ENCODE measurements at places on chromosomes 1 and 21.
A peak's percentile ranks its signal among the peaks of the same experiment; 100 is the strongest.

GRCh38 chr21:32753818-32754585 is 17.6 kb downstream of the PAXBP1 start:
- no peak overlapping the region for H3K4me3 ChIP-seq
- H3K36me3 ChIP-seq: peaks cover 8% of the 10 kb centered on the region
- no peak overlapping the region for H3K27ac ChIP-seq

- peak overlapping the region; percentile 93 for H3K27ac ChIP-seq
- peak; percentile 41 for DNase-seq
- H3K36me3 ChIP-seq: no peaks in the 10 kb centered on the region
- peak overlapping the region; percentile 74 for H3K4me3 ChIP-seq
Observed at GRCh38 chr1:50959303-50959912, 659 bp downstream of the FAF1 start.

DNA sequence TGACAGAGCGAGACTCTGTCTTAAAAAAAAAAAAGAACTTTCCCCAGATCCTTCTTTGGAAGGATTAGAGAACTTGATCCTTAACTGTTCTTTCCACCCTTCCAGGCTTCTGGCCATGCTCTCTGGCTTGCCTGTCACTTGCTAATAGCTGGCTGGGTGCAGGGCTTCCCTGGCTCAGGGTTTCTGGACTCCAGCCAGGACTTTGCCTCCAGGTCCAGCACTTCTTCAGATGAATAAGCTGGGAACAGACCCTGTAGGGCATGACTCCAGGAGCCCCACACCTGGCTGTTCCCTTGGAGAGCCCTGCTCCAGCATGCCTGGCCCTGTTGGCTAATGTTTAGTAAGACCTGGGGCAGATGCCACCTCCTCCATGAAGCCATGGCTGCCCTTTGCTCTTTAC is 3.3 kb upstream of the NT5C1A start:
- DNase-seq: no peak
- H3K36me3 ChIP-seq: no peaks in the 10 kb centered on the region
- no peak overlapping the region for H3K27ac ChIP-seq

- no peak overlapping the region for H3K27ac ChIP-seq
- no peak for DNase-seq
- H3K27me3 ChIP-seq: no peaks in the 10 kb centered on the region
- H3K36me3 ChIP-seq: no peaks in the 10 kb centered on the region
- no peak overlapping the region for H3K4me3 ChIP-seq
- H3K4me1 ChIP-seq: peaks cover 10% of the 10 kb centered on the region
Observed at GRCh38 chr1:18666317-18666920, 35.8 kb downstream of the PAX7 start.
